Activated T-cell treated with anti-CD3 and anti-CD28 coated beads, Interleukin-2, amount 50 U/mL, for 48 hours (primary cell): ENCODE measurements at places on chromosomes 4 and X.

DNA sequence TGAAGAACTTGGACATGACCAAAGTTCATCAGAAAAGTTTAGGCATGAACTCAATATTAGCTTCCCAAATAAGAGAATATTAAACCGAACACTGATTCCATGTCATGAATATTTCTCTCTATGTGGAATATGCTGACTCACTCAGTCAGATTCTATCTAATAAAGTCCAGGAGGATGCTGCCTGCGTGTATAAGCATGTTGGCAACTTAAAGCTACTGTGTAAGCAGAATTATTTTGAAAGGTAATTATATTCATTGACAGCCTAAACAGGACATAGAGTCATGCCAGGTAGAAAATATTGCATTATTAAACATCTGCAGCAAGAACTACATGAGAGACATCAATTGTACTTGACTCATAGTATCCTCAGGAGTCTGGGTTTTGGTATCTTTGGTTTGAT lies 367.9 kb upstream of the SPOCK3 start:
- DNase-seq: no peak

GRCh38 chr4:45280121-45280520 lies 553.8 kb upstream of the GNPDA2 start:
- DNase-seq: no peak

GRCh38 chrX:56564164-56564885 lies 898 bp downstream of the UBQLN2 start:
- peak; percentile 67 for DNase-seq

GRCh38 chr4:177667687-177668086 lies 225.4 kb upstream of the AGA start:
- no peak for DNase-seq

GRCh38 chr4:180054291-180054690 lies 2188.9 kb upstream of the TENM3 start:
- no peak for DNase-seq

DNA sequence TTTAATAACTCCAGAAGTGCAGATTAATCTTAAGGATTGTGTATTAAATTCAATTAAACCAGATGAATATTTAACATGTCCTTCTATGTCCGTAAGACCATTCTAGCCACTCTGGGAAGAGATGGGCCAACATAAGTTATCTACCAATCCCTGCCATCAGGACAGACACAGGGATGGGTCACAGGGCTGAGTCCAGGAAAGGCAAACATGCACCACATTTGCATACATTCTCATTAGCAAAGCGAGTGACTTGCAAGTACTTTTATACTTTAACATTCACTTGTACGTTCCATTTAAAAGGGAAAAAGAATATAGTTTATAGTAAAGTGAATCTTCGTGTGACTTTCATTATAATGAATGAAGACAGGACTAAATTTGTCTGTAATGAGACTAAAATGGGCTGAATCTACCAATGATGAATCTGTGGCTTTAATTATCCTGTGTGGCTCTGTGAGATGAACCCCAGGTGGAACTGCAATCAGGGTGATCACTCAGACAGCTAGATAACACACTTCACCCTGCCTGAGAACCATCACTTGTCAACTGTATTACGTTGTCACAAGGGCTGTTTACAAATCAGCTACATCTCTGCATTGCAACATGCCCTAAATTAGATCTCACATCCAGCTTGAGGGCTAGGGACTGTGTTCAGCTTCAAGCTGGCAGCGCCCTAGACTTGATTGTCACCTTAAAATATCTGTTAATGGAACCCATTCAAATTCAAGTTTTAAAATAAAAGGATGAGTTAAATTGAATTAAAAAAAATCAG lies 77.2 kb downstream of the SH3KBP1 start:
- no peak for DNase-seq

DNA sequence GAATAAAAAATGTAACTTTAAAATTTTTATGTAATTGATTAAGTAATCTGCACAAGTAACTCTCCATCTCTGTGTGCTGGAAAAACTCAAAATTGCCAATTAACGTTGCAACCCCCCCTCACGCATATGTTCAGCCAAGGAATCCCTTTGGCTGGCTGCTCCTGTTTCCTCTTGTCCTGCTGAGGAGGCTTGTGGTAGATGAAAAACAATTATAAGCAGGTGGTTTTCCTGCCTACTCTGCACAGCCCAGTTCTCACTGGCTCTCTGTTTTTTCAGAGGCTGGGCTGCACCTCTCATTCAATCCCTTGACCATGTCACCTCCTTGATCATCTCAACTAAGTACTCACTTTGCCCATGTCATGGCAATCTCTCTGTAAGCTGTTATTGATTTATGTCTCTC lies 1068.4 kb downstream of the ARAP2 start:
- DNase-seq: no peak

DNA sequence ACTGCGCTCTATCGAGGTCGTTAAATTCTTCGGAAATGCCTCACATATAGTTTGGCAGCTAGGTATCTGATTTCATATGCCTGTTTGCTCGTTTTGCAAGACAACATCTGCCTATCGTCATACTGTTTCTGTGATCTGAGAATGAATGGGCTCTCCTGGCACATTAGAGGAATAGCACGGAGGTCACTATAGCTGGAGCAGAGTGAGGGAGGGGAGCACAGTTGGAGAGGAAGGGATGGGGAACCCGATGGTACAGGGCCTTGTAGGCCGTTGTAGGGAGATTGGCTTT lies 552 bp downstream of the IKBKG start:
- DNase-seq: no peak

DNA sequence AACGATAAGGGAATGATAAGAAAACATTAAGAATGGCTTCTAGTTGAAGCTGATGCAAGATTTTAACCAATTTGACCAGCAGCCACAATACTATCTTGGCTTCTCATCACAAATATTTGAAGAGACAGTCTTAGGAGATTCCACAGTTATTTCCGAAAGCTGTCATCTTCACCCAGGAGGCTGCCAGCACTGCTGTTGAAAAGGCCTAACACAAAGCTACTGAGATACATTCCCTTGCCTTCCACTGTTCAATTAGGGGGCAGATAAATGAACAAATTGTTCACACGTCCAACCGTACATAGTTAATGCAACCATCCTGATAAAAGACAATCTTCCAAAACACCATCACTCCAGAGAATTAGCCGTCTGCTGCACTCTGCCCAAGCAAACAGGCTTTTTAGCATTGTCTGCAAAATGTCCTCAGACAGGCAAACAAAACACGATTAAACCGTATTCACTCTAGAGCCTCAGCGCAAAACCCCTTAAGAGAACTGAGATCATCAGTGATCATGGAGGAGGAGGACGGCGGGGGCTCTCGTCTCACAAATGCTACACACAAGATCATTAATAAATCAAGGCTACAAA lies 189.8 kb upstream of the PSAPL1 start:
- no peak for DNase-seq
